ENCODE measurements at places on chromosomes 4 and X.

GRCh38 chrX:121169099-121170035 is 122.0 kb downstream of the GLUD2 start:
- no peak for DNase-seq

GRCh38 chr4:145283909-145284308 is 103.5 kb upstream of the OTUD4 start:
- DNase-seq, result no peak

DNA sequence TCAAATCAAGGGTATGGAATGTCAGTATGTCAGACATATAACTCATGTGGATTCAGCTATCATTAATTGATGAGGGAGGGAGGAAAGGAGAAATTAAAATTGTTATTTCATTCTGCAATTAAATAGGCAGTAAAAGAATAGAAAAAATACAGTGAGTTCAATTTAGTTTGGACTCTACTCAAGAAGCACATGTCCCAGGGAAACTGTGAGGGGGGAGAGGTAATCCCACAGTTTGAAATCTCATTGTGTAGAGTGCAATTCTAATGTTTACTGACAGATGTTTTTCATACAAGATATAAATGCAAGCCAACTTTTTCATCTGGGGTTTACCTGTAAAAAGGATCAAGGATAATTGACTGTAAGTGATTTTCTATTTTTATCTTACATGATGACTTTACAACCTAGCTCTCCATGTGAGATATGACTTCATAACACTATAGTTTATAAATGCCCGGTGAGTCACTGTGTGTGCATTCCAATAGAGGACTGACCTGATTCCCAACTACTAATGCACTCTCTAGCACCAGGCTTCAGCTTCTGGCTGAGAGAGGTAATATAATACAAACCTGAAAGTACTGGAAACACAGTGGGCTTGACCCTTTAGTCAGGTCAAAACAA is 35.2 kb upstream of the SCD5 start:
- no peak for DNase-seq

DNA sequence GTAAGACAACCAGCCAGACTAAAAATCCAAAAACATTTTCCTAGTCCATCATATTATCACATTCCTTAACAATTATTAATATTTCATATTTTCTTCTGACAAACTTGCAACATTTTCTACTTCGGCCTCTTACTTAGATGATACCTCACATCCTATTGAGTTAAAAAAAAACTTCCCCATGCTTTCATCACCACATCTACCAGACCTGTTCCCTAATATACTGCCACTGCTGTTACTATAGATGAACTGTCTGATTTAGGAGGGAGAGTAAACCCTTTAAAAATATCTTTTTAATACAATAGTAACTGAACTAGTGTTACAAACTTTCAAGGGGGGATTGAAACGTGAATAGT is 1.5 kb downstream of the FAM200B start:
- no peak for DNase-seq

DNA sequence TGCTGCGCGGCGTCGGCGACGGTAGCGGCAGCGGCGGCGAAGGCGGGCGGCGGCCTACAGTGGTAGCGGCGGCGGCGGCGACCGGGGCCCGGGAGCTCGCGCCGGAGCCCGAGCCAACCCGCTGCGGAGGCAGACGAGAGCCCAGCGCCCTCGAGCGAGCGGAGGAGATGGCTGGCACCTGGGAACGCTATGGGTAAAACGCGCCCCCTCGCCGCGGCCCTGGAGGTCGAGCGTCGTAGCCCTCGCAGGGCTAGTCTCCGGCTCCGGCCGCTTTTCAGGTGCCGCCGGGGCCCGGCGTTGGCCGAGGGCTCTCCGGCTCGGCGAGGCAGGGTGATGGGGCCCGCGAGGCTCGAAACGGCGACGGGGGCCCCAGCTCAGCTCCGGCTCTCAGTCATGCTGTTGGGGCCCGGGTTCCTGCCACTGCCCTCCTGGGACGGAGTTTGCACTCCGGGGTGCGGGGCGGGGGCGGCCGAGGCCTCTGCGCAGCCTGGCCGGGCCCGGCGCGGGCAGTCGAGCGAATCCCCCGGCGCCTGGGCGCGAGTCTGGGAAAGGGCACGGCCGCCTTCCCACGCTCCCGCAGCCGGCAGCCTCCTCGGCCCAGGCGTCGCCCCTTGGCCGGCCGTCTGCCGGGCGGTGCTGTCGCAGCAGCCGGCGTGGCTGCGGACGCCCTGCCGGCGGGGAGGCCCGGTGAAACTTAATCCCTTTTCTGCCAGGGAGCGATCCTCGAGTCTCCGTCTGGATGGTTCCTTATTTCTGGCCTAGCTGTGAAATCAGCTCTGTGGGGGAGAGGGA is 768 bp downstream of the MID2 start:
- peak; percentile 5 for DNase-seq
